Central memory CD4-positive, alpha-beta T cell (primary cell): ENCODE measurements at places on chromosomes 5 and 9.

DNA sequence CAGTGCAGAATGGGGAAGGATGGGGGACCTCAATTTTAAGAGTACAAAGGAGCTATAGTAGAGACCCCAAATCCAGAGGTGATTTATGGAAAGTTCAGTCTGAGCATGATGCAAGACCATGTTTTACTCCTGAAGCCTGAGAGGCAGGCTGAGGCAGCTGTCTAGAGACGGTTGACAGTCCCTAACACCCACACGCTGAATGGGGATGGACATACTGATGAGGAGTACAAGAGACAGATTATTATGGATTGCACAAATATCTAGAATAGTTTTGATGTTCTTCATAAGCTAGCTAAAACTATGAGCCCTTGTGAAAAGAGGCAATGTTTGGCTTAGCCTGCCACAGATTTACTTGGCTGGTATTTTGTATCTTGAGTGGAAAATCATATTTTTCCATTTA lies 64.5 kb downstream of the PRR16 start:
- DNase-seq: no peak

DNA sequence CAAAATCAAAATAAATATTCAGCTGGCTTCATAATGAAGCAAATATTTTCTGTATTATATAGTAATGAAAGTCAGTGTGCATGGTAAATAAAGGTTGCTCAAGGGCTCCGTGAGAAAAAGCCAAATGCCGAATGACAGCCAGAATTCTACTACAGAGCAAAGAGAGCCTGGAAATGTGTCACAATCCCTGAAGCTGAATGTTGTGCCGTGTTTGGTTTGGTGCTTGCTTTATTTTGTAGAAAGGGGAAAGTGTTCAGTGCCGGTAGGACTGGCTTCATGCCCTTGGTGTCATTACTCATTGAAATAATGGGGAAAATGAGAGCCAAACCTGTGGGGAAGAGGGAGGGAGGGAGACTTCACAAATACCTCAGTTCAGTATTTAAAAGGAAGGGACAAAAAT lies 26.8 kb upstream of the ADAMTSL1 start:
- DNase-seq: no peak

- DNase-seq: no peak
Observed at GRCh38 chr9:30673132-30673531, 1711.3 kb upstream of the ACO1 start.

GRCh38 chr5:124027441-124027840 lies 515.5 kb downstream of the CSNK1G3 start:
- DNase-seq: no peak

DNA sequence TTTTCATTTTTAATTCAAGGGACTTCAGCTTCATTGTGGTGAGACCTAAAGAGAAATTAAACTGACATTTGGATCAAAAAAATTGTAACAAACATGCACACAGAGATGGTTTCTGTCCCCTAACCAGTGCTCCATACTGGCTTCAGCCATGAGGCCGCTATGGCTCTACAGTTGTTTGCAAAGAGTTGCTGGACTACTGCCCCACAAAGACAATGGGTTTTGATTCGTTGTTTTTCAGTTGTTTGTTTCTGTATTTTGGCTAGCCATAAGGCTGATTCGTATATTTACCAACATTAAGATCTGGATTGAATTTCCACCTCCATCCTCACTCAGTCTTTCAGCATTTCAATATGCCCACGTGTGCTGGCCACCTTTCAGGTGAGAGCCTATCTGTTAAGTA lies 163.7 kb upstream of the KIF2A start:
- DNase-seq: no peak

- DNase-seq: no peak
Observed at GRCh38 chr5:14925326-14925725, 53.7 kb upstream of the ANKH start.

- no peak for DNase-seq
Observed at GRCh38 chr5:80711216-80711615, 56.4 kb upstream of the DHFR start.

DNA sequence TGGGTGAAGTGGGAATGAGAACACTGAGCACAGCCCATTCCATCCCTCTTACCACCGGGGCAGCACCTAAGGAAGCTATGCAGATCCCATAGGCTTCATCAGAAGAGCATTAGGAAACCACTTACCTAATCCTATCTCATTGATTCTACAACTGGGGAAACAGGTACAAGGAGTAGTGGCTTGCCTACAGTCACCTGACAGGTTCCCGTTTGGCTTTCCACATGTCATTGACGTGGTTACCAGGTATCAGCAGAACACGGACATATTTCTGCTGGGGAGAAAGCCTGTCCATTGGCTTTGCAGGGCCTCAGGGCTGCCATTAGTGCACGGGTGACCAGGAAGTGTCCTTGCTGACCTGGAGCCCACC lies 11.3 kb downstream of the AFAP1L1 start:
- no peak for DNase-seq

DNA sequence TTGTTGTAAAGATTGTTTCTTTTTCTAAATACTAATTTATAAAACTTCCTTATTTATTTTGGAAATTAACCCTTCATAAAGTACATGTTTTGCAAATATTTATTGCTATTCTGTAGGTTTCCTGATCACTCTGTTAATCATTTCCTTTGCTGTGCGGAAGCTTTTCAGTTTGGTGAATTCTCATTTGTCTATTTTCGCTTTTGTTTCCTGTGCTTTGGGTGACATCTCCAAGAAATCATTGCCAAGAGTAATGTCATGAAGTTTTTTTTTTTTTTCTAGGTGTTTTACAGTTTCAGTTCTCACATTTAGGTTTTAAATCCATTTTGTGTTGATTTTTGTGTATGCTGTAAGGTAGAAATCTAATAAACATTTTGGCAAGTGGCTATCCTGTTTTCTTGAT lies 1899.8 kb upstream of the ACO1 start:
- DNase-seq: no peak

- no peak for DNase-seq
Observed at GRCh38 chr5:177393206-177393765, 7.2 kb downstream of the PFN3 start.

DNA sequence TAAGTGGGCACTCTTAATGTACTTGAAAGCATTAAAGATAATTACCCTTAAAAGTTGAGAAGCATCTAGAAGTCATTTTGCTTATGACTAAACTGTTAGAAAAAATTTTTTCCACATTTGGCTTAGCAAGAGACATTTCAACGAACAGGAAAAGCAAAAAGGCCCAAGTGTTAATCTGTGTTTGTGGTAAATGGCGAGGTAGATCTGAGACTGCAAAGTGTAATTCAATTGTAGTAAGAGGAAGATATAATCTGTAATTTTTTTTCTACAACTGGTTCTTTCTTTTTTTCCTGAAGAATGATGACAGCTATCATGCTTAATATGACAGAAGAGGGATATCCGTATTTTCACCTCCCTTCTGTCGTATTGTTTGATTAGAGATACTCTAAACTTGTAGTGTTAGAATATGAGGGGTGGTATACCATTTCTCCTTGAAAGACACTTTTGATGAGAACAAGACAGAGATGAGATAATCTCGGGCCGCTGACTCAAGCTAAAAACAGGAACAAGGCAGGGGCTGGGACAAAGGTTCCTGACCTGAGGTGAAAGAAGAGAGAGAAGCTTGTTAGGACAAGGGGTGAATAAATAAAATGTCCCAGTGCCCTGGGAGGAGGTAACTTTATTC lies 459.3 kb upstream of the ZNF608 start:
- DNase-seq: no peak

DNA sequence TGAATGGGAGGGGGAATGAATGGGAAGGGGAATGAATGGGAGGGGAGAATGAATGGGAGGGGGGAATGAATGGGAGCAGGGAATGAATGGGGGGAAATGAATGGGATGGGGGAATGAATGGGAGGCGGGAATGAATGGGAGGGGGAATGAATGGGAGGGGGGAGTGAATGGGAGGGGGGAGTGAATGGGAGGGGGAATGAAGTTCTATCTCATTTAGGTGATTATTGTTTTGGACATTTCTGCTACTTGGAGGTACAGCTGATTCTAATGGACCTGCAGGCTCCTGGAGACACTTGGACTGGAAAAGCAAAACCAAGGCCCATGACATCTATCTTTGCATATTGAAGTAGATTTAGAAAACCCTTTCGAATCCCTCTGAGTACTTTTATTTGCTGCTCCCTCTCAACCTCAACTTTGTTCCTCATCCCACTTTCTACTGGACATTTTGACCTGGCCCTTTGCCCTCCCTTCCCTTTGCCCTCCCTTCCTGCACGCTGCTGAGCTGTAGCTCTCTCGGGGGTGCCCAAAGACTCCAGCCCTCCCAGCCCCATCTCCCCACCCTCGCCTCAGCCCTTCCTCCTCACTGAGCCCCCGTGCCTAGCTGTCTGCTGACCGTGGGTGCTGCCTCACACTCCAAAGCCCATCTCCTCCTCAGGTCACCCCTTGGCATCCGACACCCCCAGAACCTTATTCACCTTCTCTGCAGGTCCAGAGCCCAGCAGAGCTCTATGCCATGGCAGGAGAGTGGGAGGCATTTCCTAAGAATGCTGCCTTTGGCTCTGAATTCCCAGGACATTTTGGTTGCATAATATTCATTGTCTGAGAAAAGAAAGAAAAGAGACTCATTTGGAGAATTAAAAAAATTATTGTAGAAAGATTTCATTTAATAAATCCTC lies 19.9 kb upstream of the LPCAT1 start:
- no peak for DNase-seq

DNA sequence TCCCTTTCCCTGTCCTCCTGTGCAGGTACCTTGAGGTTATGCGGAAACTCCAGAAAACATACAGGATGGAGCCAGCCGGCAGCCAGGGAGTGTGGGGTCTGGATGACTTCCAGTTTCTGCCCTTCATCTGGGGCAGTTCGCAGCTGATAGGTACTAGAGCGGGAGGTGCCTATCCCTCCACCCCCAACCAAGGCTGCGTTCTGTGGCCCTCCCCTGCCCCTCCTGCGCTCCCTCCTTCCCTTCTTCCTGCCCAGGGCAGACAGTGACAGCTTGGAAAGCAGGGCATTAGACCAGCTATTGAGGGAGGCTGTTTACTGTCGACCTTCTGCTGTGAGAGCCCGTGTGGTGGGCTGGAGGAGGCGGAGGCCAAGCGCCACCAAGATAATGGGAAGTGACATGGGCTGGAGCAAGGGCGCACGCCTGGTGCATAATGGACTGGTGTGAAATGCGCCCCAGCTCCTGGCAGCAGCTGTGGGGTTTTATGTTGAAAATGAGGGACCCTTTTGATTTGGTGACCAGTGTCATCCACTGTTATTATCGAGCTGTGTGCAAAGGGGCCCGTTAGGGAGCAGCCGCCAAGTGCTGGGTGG lies 25.3 kb downstream of the PTPA start:
- DNase-seq: no peak

- DNase-seq: no peak
Observed at GRCh38 chr9:21669701-21670100, 132.7 kb upstream of the MTAP start.

- no peak for DNase-seq
Observed at GRCh38 chr5:53261245-53261644, 151.7 kb upstream of the MOCS2 start.

DNA sequence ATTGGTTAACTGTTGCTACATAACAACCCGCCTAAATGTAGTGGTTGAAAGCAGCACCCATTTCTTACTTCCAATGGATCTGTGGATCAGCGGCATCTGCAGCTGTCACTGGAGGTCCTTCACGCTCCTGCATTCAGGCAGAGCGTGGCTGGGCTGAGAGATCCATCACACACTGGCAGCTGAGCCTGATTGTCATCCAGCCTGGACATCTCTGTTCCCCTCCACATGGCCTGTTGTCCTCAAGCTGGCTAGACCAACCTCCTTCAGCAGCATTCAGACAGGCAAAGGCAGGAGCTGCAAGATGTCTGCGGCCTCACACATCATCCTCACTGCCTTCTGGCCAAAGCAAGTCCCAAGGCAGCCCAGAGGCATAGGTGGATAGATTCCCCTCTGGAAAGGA lies 36.9 kb downstream of the DYNC2I2 start:
- DNase-seq: no peak

GRCh38 chr5:57406641-57407040 lies 76.0 kb downstream of the ACTBL2 start:
- no peak for DNase-seq

GRCh38 chr5:151581812-151582583 lies 9.1 kb downstream of the FAT2 start:
- no peak for DNase-seq

- no peak for DNase-seq
Observed at GRCh38 chr9:87644659-87645058, 81.3 kb upstream of the CTSL start.

- no peak for DNase-seq
Observed at GRCh38 chr9:109708451-109708945, 71.5 kb upstream of the PALM2AKAP2 start.

DNA sequence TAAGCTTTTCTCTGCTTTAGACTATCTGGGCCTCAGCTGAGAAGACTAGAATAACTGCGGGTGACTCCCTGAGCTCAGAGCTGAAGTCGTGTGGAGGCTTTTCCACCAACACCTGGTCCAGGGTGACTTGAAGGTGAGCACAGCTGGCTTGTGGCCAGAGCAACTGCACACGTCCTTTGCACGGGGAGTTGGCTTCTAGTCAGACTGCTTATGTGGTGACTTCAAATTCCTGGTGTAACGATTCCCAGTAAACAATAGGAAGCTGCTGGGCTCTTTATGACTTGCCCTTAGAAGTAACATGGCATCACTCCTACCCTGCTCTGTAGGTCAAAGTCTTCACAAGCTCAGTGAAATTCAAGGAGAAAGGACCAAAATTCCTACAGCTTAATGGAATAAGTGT lies 800.6 kb upstream of the CDH6 start:
- DNase-seq: no peak

GRCh38 chr9:97943308-97943855 lies 5.4 kb upstream of the HEMGN start:
- DNase-seq: no peak

GRCh38 chr5:115838885-115839518 lies 2.4 kb downstream of the ATG12 start:
- peak; percentile 65 for DNase-seq

DNA sequence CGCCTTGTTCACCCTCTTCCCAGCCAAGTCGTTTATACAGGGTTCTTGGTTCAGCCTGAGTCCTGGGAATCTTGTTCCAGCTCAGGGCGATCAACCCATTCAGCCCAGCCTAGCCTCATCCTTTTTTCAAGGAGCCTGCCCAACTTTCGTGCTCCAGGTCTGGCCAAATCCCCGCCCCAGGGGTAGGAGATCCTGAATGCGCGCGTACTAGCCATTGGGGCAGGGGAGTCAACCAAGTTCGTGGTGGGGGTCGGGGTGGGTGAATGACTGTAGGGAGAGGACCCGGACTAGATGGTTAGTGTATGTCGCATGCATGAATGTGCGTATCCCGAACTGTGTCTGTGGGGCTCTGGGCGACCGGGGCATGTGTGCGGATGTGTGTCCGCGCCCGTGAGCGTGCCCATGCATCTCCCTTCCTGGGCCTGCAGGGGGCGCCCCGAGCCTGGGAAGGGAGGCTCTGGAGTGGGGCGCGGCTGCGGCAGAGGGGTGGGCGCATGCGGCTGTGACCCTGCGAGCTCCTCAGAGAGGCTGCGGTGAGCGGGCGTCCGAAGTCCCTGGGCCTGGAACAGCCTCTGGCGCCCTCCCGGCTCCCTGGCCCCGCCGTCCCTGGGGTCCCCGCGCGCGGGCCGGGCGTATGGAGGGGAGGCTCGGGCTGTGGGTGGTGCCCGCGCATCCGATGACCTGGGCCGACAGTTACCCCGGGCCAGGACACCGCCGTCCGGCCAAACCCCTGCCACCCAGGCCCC lies 8.7 kb downstream of the CCL21 start:
- DNase-seq: peak; percentile 64
